ENCODE measurements at places on chromosomes 6 and 20. TPM values are rescaled to one million over a fixed set of nuclear protein-coding genes. Genes with fewer than 3 reads are reported as not detected.

The AVP gene
- not detected for total RNA-seq

DNA sequence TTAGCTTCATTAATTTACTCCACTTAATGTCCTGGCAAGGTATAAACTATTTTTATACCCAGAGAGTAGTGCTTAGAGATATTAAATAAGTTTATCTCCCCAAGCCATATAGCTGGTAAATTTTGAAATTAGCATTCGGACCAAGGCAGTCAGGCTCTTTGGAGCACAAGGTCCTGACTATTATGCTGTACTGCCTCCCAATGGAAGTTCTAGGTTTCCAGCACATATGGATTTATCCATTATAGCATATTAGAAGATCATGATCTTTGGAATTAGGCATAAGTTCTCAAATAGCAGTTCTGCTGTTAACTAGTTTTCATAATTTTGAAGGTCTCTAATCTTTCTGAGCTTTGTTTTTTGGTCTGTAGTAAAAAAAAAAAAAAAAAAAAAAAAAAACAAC is 835.3 kb upstream of the EPHA7 start:
- no peak for DNase-seq

DNA sequence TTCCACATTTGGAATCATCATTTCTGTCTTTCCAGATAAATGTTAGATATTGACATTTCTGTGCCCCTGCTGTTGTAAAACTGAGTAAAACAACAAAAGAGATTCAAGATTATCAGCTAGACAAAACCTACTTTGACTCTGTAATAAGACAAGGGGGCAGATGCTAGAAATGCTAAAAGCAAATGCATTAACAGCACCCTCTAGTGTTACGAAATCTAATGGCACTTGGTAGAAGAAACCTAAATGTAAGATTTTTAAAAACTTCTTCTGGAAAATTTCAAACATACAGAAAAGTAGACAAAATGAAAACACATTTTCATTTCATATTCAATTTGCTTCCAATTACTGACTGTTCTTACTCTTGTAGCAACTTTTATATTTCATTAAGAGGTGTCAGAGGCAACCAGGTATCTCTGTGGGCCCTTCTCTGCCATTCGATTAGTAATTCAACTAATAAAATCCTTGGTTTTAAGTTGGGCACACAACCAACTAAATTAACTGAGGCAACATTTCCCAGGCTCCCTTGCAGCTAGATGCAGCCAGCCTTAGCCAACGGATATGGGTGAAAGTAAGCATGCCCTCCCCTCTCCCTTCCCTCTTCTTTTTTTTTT is 45.0 kb downstream of the SLC23A2 start:
- peak; percentile 77 for DNase-seq

The CNKSR3 gene
- 15.5 TPM for total RNA-seq

DNA sequence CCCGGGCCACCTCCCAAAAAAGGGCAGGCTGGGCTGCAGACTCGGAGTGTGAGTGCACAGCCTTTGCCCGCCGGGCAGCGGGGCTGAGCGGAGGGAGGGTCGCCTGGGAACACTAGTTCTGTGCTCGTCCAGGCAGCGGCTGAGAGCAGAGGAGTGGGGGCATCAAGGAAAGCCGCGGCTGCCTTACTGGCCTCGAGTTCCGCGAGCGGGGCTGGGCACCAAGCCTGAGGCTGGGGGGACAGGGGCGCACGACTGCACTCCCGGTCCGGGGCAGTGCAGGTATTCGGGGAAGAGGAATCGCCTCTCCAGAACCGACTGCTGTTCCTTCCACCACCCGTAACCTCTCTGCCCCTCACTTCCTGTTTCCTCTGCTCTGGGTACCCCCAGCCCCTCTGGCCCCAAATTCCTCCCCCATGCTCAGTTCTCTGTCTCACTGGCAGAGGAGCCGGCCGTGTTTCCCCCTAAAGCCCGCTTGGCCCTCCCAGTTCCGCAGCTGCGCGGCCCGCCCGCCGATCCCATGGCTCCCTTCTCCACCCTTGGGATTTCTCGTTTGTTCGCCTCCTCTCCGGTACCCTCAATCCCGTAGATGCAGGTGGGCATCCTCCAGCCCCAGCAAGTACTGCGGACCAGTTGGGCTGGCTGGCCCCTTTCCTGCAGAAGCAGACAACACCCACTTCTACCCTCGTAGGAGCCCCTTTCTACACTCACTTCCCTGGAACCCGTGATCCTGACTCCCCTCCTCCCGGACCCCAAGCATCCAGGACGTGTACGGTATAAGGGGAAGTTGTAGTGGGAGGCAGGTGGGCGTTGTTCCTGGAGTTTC is 5.1 kb downstream of the RING1 start:
- DNase-seq = no peak

DNA sequence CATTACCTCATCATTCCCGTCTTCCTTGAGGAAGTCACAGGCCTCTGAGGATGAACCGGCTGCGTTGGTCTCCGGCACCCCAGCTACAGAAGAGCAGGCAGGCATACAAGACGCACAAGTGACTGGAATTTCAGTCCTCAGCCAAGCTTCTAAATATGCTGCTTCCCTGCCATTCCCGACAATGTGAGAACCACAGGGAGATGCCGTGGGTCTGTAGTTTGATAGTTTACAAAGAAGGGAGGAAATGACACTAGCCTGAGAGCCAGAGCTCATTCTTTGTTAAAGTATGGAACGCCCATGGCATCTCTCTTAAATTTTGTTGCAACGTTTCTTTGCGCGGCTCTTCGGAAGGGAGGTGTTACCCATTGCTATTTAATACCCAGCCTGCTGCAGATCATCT is 25.7 kb downstream of the HEBP2 start:
- DNase-seq = peak; percentile 39

The MICB gene
- 29.3 TPM for total RNA-seq

DNA sequence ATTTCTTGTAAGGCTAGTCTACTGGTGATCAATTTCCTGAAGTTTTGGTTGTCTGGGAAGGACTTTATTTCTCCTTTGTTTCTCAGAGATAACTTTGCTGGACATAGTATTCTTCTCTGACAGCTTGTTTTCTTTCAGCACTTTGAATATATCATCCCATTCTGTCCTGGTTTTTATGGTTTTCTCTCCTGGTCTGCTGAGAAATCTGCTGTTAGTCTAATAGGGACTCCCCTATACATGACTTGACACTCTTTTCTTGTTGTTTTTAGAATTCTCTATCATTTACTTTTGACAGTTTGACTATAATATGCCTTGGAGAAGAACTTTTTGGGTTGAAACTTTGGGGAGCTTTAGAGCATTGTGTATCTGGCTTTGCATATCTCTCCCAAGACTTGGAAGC is 112.5 kb downstream of the PRL start:
- no peak for DNase-seq

DNA sequence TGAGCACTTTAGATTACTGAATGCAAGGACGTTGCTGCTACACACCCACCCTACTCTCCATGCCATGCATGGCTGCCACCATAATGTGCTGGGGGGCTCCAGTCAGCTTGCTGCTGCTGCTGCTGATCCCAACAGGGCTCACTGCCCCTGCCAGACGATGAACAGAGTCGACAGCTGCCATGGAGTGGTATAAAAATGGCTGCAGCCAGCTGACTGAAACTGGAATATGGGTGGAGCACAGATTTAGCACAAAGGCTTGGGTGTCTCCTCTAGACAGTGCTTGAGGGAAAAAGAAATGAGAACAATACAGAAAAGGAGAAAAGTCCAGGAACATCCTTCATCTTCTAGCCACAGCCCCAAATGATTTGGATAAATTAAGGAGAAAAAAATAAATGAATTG is 150.7 kb downstream of the PDSS2 start:
- DNase-seq = no peak

GRCh38 chr6:27414996-27415395 is 26.4 kb downstream of the ZNF391 start:
- no peak for DNase-seq

- no peak for DNase-seq
Observed at GRCh38 chr6:1901556-1901955, 291.8 kb downstream of the FOXC1 start.

DNA sequence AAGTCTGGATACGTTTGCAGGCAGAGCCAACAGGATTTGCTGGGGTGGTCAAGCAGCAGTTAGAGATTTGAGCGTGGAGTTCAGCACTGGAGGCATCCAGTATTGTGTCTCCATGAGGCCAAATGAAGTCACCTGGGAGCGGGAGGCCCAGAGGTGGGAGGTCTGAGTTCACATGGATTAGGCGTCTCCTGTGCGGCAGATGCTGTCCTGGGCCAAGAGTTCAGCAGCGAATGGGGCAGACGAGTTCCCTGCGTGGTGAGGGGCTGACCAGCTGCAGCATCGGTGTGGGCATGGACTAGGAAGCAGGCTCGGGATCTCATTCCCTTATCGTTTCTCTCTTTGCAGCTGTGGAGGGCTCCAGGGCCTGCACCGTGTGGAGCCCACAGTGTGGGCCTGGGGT is 66.2 kb downstream of the BCAS4 start:
- DNase-seq = no peak

GRCh38 chr20:37630166-37630565 is 63.7 kb upstream of the CTNNBL1 start:
- DNase-seq = no peak

DNA sequence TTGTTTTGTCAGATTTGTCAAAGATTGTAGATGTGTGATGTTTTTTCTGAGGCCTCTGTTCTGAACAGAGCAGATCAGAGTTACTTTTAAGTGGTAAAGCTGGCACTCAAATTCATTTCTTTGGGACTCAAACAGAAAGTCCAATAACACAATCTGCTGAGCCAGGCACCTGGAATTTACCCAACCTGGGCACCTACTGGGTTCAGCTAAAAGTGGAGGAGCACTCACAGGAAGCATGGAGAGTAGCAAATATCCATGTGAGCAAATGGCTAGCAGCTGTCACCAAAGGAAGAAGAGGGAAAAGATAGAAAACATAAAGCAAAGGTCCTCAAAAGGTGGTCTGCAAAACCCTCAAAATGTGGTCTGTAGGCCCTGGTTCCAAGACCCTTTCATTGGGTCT is 116.8 kb downstream of the FIG4 start:
- DNase-seq = no peak

The C6orf163 gene
- total RNA-seq = 1.0 TPM

- DNase-seq = no peak
Observed at GRCh38 chr6:167984144-167984719, 13.2 kb upstream of the KIF25 start.

DNA sequence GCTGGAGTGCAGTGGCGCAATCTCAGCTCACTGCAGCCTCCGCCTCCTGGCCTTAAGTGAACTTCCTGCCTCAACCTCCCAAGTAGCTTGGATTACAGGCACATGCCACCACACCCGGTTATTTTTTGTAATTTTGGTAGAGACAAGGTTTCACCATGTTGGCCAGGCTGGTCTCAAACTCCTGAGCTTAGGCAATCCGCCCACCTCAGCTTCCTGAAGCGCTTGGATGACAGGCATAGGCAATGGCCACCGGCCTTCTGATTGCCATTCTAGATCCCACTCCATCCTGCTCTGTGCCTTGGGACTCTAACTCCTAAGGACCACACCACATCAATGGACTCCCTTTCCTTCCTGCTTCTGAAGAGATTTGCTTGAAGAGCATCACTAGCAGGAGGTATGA is 60.6 kb downstream of the SEL1L2 start:
- no peak for DNase-seq

GRCh38 chr6:98925831-98926230 is 21.9 kb downstream of the FBXL4 start:
- no peak for DNase-seq

DNA sequence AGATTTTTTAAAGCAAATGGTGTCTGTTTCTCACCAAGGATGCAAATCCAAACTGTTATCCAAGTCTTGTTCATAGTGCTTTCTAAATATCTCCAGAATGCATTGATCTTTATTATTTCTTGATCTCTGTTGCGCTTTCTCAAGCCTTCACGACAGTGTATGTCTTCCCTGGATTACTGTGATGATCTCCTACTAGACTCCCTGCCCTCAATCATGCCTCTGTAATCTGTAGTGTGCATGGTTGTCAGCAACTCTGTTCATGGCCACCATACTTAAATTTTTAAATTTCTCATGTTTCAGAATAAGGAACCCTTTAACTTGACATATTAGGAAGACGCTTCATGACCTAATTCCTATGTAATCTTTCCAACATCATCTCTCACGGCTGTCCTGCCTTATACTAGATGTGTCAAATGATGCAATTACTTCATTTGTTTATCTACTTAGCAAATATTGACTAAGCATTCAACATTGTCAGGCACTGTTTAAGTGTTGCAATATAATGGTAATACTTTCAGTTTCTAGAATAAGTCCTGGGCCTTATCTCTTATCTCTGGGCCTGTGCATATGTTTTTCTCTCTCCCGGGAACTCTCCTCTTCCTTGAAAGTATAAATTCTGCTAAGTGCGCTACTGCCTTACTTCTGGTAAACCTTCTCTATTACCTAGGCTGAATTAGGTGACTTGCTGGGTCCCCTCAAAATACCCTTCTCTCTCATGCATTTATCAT is 25.6 kb upstream of the AHI1 start:
- DNase-seq = no peak

DNA sequence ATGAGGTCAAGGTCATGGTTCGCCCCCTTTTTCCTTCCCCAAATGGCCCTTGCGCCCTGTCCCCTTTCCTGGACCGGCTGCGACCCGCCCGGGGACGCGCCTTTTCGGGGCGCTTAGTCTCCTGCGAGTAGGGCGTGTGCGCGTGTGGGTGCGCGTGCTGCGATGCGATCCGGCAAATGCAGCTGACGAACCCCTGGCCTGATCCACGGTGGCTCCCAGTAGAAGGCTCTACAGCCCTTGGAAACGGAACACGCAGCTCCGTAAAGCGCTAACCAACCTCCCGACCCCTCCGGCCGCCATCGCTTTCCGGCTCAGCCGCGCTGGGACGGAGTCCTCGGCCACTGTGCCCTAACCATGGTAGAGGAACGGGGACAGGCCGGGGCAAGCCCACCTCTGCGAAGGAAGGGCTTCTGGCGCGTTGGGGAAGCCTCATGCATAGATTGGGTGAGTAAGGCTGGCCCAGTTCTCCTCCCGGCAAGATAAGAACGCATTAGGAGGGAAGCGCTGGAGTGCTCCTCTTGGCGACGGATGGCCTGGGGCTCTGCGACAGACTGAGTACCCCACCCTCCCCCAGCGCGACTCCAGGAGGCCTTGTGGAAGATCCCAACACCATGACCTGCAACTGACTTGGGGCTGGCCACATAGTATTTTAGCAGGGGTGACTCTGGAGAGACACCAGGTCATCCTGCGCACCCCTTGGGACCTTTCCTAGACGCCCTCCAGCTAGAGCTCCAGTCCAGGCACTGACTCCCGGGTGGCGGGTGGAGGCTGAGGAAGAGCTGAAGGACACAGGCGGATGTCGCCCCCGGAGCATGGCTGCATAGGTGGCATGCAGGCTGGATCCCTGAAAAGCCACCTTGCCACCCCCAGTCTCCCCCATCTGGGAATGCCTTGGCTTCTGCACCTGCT is 1.1 kb upstream of the SLC4A11 start:
- peak; percentile 51 for DNase-seq

DNA sequence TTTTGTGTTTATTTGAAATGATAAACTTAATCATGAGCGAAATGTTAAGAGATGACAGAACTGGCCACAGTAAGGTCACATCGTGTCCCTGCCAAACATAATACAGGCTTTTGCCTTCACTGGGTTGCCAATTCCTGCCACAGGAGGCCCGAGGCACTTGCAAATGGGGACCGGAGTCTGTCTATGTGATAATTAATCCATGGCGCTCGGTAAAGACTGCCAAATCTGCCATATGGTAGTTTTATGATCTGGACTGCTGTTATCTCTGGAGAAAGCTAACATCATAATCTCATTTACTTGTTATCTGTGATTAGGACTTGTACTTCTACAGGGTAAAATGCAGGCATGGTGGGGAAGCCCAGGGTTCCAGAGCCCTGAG is 170.5 kb upstream of the TSHZ2 start:
- no peak for DNase-seq

Measured in dermis blood vessel endothelial cell (primary cell).